ENCODE measurements at places on chromosomes 6 and 20. TPM values are rescaled to one million over a fixed set of nuclear protein-coding genes. Genes with fewer than 3 reads are reported as not detected.

The SDCBP2 gene
- total RNA-seq = 3.0 TPM

The CCN6 gene
- not detected for total RNA-seq

DNA sequence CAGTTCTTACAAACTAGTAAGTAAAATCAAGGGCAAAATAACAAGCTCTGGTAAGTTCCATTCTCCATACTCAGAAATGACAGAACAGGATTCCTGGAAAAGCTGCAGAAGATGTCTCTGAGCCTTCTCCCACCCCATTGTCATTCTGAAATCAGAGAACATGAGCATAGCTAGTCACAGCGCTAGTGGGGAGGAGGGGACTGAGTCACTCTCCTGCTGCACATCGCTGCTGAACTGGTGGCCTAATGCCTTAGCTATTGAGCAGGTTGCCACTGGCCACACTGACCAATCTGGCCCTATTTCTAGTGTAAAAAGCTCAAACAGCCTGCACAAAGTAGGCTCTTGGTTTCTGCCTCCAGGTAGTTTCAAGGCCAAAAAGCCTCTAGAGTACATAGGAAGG is 26.1 kb upstream of the RIPPLY2 start:
- no peak for DNase-seq

GRCh38 chr6:40512340-40512739 is 74.8 kb downstream of the LRFN2 start:
- no peak for DNase-seq

DNA sequence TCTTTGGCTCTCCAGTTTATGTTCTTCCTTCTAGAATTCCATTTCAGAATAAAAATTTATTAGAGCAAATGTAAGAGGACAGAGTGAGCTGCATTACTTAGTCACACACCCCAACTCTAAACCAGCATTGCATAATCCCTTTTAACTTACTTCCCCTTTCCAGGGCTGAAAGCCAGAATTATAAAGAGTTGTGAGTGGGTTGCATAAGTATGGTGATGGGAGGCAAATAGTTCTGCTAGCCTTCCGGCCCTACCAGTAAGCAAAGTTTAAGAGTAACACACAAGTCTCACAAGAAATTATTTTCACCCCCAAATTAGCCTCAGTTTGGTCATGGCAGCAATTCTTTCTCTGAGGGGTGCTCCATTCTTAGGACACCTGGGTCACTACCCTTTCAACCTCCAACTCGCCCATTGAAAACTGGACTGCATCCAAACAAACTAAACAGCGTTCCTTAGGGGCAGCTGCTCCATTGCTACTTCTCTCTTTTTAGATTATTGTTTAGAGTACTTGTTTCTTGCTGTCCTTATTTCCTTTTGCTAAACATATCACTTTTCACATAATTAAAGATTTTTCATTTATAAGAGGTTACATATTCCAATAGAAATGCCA is 1.6 kb downstream of the KIAA0408 start:
- no peak for DNase-seq

GRCh38 chr6:117601811-117602150 is 530 bp downstream of the GOPC start:
- peak; percentile 31 for DNase-seq

DNA sequence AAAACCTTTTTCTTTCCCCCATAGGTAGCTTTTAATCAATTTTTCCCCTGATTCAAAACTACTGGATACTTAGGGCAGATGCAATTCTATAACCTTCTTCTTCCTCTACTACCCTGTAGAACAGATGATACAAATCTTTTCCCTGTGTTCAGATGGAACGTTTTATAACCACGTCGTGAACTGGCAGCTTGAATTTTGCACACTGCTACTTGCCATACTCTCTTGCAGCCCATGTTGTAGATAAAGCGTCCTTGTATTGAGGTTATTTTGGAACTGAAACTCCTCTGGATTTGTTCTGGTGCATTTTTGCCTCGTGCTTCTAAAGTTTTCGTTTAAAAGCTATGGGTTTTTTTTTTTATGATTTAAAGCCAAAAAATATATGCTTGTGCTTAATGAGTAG is 440.2 kb downstream of the RFPL4B start:
- no peak for DNase-seq

The FABP7 gene
- total RNA-seq = not detected

DNA sequence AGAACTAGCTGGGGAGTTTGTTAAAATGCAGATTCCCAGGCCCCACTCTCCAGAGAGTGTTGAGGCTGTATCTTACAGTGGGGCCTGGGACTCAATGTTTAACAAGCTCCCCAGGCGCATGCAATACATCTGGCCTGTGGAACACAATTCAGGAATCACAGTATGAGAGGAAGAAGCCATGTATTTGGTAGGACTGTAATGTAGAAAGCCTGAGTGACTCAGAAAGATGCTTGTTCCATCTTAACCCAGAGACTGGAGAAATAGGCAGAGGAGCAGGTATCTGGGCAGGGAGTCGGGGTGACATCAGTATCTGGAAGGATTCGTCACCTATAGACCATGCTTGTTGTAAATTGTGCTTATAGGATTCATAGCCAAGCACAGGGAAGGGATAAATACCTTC is 90.5 kb downstream of the UNC5CL start:
- no peak for DNase-seq

GRCh38 chr6:91149246-91149955 is 562.5 kb upstream of the MAP3K7 start:
- no peak for DNase-seq

All from activated CD8-positive, alpha-beta T cell treated with anti-CD3 and anti-CD28 coated beads for 36 hours (primary cell).